Kidney (tissue), 22 donors: ENCODE measurements at places on chromosomes 1 and 21. TPM values are rescaled to one million over a fixed set of nuclear protein-coding genes. Genes with fewer than 3 reads are reported as not detected.
A peak's percentile ranks its signal among the peaks of the same experiment; 100 is the strongest.

DNA sequence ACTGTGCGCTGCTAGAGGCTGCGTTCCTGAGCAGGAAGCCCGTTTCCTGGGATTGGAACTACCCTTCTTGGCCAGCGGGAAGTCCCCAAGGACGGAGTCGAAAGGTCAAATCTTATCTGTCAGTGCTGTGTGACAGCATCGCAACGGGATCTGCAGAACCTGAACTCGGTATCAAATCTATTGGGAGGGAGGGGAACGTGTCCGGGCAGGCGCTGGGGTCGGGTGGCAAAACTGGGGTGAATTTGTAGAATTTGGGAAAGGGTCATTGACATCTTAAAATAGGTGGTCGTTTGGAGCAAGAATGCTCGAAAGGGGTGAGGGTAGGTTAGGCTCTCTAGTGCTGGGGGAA is 725 bp upstream of the ARPC5 start:
- no peak for DNase-seq
- peaks cover 10% of the 10 kb centered on the region for H3K36me3 ChIP-seq
- peaks cover 8% of the 10 kb centered on the region for H3K4me1 ChIP-seq
- H3K4me3 ChIP-seq = peak overlapping the region; percentile 77
- H3K27me3 ChIP-seq = no peaks in the 10 kb centered on the region

DNA sequence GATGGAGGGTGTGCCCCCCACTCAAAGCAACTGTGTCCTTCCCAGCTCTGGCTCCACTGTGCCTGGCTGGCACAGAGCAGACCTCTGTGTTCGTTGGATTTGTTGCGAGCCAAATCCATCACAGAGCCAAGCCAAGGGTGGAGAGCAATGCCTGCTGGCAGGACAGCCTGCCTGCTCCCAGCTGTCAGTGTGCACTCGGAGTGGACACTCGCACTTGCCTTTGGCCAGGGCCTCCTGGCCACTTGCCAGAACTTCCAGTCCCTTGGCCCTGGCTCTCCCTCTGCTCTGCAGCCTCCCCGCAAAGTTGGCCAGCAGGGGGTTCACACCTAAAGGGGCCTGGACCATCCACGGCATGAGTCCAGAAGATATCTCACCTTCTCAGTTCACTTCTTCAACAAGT is 16.4 kb downstream of the HEYL start:
- peaks cover 4% of the 10 kb centered on the region for H3K4me1 ChIP-seq
- H3K27me3 ChIP-seq = no peaks in the 10 kb centered on the region
- H3K36me3 ChIP-seq = no peaks in the 10 kb centered on the region

GRCh38 chr1:239233626-239234025 is 152.7 kb upstream of the CHRM3 start:
- H3K27ac ChIP-seq = no peak overlapping the region
- no peaks in the 10 kb centered on the region for H3K4me1 ChIP-seq
- DNase-seq = no peak
- no peak overlapping the region for H3K4me3 ChIP-seq
- H3K36me3 ChIP-seq = no peaks in the 10 kb centered on the region

DNA sequence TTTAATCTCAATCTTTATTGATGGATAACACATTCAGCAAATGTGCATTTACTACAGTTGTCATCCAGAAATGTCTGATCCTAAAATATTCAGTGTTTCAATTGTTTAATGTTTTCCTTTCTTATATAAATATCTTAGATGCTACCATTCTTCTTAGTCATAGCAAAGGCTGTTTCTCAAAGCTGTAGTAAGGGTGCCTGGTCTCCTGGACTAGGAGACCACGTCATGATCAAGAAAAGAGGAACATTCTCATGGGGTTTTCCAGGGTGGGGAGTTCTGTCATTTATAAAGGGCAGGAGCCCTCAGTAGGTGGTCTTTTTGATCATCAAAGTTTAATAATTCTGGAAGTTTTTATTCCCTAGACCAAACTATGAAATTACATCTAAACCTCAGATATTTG is 292.8 kb downstream of the HMCN1 start:
- no peak overlapping the region for H3K27ac ChIP-seq
- no peak overlapping the region for H3K4me3 ChIP-seq
- no peak for DNase-seq
- H3K36me3 ChIP-seq = no peaks in the 10 kb centered on the region
- no peaks in the 10 kb centered on the region for H3K27me3 ChIP-seq

DNA sequence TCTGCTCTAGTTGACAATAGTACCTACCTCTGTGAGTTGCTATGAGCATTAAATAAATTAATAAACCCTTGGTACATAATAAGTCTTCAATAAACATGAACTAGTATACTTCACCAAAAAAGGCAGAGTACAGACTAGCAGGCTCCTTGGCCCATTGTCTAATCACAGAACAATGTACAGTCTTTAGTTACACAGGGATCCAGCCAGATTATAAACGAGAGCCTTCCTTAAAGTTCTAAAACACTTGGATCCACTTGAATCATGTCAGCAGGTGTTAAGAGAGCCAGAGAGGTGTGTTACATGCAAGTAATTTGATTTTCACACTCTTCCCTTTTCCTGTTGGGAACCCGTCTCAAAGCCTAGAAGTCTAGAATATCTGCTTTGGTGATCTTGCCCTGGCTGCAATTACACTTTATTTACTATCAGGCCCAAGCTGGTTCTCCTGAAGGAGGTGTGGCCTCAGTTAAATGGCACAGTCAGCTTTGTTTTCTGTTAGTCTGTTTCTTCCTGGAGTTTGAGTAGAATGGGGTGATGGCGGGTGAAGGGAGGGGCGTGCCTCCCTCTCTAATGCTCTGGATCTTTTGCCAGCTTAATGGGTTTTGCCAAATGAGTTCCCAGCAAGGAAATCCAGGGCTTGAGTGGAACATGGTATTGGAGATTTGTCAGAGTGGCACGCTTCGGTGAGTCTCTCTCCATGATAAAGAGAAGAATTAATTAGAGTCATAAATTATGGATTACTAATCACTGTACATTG is 570.9 kb upstream of the CAMK1G start:
- no peak for DNase-seq
- no peaks in the 10 kb centered on the region for H3K36me3 ChIP-seq
- no peak overlapping the region for H3K27ac ChIP-seq
- no peaks in the 10 kb centered on the region for H3K4me1 ChIP-seq

DNA sequence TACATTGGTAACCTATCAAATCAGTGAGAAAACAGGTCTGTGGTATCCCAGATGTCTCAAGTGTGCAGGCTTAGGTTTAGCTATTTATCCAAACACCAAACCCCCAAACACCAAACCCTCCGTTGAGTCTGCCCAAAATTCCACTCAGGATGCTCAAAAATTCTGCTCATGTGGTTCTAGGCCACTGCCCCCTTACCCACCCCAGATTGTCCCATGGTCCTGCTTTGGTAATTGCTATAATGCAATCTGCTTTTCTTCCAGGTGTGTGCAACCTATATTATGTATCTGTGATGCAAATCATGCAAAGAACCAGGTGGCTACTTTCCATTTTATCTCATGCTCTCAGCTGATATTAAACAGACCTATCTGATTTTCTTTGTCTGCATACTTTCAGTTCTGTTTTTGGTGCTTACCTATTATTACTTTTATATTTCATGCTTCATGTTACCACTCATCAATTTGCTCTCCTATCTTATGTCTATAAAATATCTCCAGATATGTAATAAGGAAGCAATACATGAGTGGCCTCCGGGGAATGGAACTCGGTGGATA is 123.7 kb downstream of the TOMM20 start:
- no peak for DNase-seq
- no peaks in the 10 kb centered on the region for H3K27me3 ChIP-seq
- no peaks in the 10 kb centered on the region for H3K4me1 ChIP-seq
- no peak overlapping the region for H3K27ac ChIP-seq

- no peak for DNase-seq
- H3K27me3 ChIP-seq = peaks cover 84% of the 10 kb centered on the region
- no peak overlapping the region for H3K4me3 ChIP-seq
- H3K36me3 ChIP-seq = no peaks in the 10 kb centered on the region
- H3K27ac ChIP-seq = no peak overlapping the region
- no peaks in the 10 kb centered on the region for H3K4me1 ChIP-seq
Measured at GRCh38 chr1:156439036-156439776, 61.4 kb downstream of the MEF2D start.

- H3K36me3 ChIP-seq = no peaks in the 10 kb centered on the region
- H3K27ac ChIP-seq = no peak overlapping the region
- H3K27me3 ChIP-seq = no peaks in the 10 kb centered on the region
- H3K4me3 ChIP-seq = no peak overlapping the region
- H3K4me1 ChIP-seq = no peaks in the 10 kb centered on the region
Measured at GRCh38 chr1:228452194-228453021, 34.8 kb upstream of the RNF187 start.

Gene MARK1
- total RNA-seq = 5.3 TPM

Gene XPR1
- 33.5 TPM for total RNA-seq

Gene ELAPOR1
- 1.3 TPM for total RNA-seq
